Fibroblast of skin of abdomen (primary cell): ENCODE measurements at places on chromosomes 3 and 15.

GRCh38 chr3:18153571-18154173 is 271.5 kb downstream of the SATB1 start:
- peak; percentile 57 for DNase-seq

GRCh38 chr3:30492322-30493192 is 113.8 kb upstream of the TGFBR2 start:
- peak; percentile 73 for DNase-seq

- DNase-seq = no peak
Measured at GRCh38 chr3:71491154-71491752, 92.3 kb downstream of the FOXP1 start.

DNA sequence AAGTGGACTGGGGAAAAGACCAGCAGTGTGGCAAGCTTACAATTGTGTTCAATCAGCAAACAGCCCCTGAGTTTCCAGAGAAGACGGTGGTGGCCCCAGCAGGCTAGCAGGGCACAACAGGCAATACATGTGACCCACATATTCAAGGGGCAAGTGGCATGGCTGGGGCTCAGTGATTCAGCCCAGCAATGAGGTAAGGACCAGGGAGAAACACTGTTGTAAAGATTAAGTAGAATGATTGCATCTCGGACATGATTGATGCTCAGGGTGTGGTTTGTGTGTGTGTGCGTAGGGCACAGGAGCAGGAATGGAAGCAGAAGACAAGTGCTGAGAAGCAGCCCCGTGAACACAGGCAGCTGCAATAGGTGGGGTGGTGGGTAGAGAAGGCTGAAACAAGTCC is 37.9 kb downstream of the KLHL6 start:
- DNase-seq = no peak

GRCh38 chr3:70856414-70857162 is 544.1 kb upstream of the MDFIC2 start:
- peak; percentile 95 for DNase-seq

DNA sequence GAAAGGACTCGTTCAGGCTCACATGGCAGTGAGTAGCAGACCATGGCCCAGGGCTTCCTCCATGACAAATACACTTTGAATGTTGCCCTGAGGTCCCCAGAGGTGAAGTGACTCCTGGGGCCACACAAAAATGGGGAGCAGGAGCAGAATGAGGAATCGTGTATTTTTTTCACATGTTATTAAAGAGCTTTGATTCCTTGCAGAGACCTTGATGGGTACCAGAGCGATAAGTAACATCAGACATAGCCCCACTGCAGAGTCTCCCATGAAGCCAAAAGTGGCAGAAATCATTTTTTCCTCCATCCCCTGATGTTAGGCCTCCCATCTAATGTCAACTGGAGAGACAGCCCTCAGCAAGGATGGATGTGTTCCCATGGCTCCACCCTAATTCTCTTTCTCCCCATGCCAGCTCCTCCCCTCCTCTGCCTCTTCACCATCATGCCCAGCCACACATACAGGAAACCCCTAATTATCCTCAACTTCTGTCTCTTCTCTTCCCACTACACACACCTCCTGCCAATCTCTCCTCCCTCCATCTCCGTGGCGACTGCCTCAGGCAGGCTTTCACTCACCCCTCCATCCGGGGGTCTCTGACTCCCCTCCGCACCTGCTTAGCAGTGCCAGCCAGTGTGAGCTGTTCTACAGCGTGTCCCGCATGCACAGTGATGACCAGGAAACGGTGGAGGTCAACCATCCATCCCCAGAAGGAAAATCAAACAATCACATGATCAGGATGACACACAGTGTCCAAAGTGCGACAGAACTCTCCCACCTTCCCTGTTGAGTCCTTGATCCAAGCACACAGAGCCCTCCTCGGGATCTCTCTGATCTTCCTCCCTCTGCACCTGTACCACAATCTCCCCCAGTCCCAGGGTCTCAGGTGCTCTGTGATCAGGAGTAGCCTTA is 7.1 kb upstream of the SSUH2 start:
- no peak for DNase-seq

DNA sequence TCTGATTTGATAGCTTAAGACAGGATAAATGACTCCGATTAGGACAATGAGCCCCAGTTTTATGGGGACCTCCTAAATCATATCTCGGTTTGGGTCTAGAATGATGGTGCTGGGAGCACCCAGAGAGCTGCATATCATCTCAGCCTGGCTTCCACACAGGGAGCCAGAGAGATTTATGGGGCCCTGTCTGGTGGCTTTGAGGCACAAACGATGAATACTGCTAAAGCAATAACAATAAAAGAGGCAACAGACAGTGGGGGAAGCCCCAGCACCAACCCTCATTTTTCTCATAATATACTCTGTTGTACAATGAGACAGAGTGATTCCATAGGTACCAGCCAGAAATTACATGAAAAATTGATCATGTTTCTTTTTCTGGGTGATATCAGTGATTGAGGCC is 889.0 kb upstream of the CFAP20DC start:
- no peak for DNase-seq

DNA sequence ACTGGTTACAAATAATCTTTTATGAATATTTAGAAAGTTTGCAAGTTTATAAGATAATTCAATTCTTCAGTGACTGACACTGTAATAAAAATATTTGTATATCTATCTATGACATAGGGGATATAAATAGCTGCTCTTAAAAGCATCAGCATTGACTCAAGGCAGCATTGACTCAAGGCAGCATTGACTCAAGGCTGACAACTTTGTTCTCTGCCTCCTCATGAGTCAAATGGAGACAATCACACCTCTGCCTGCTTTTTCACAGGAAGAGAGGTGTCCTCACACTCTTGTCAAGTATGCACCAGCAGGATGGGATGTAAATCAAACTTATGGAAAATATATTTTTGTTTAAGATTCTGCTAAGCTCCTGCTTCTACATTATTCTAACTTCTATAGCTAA is 1173.1 kb downstream of the NSUN3 start:
- no peak for DNase-seq

DNA sequence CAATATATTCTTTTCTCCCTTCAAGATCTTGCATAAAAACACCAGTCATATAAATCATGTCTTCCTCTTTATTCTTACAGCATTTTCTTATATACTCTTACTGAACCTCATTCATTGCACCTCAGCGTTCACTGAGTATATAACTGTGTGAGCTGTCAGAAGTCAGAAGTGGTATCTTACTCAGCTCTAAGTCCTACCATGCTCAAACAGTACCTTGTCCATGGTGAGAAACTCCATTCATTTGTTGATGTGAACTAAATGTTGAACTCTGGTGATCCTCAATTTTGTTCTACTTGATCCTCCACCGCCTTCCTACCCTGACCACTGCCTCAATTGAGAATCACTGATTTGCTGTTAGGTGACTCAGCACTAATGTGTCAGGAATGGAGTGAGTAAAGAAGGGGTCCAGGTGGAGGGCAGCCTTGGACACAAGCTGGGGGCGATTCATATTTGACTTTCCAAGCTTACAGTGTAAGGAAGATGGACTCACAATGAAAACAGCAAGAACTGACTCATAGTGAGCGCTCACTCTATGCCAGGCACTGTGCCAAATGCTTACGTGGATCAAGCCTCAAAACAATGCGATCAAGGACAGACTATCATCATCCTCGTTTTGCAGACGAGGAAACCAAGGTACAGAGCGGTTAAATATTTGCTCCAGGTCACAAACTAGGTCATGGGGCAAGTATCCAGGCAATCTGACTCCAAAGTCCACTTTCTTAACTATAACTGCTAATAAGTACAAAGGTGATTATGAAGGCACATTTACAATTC is 13.5 kb upstream of the ZFYVE19 start:
- peak; percentile 87 for DNase-seq

- DNase-seq = peak; percentile 23
Measured at GRCh38 chr3:146218880-146219866, 31.7 kb downstream of the PLSCR4 start.

DNA sequence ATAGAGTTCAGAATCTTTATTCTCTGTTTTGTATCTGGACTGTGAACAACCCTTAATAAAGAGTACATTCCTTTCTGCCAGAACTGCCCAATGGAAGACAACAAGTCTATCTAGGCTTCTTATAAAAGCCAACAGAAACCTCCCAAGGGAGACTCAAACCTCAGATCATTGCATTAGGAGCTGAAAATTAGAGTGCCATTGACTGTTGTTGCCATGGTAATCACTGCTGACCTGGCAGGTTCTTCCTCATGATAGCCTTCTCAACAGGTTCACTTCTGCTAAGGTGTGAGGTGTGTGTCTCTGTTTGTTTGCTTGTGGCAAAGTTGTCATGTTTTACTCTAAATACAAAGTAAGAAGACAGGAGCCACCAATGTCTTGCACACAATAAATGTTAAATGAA is 79.2 kb downstream of the TMEM108 start:
- DNase-seq = no peak

DNA sequence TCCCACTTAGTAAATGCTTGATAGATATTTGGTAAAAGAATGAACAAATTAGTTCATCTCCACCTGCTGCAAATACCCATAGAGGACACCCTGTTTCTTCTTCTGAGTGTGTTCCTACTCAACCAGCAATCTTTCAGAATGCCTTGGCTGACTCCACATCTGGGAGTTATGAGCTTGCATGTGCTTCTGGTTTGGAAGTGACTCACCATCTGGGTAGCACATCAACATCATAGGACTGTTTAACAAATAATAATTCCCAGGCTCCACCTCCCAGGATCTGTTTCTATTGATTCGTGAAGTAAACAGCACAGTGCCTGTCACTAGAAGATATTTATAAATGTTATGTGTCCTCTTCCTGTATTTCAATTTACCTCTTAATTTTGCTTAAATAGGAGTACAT is 580.1 kb downstream of the ROBO2 start:
- peak; percentile 45 for DNase-seq

DNA sequence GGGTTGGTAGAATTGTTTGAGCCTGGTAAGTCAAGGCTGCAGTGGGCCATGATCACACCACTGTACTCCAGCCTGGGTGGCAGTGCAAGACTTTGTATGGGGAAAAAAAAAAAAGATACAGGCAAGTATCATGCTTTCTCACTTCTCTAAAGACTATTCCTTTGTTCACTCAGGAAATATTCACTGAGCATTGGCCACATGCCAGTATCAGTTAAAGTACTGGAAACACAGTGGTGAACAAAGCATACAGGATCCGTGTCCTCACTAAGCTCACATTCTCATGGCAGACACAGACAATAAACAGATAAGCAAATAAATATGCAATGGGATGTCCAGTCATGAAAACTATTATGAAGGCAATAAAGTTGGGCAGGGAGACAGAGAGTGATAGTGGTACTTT is 5.1 kb upstream of the MTHFS start:
- no peak for DNase-seq

- peak; percentile 65 for DNase-seq
Measured at GRCh38 chr3:33360136-33360825, 79.9 kb downstream of the UBP1 start.

- peak; percentile 5 for DNase-seq
Measured at GRCh38 chr3:102336130-102336529, 98.7 kb upstream of the ZPLD1 start.

DNA sequence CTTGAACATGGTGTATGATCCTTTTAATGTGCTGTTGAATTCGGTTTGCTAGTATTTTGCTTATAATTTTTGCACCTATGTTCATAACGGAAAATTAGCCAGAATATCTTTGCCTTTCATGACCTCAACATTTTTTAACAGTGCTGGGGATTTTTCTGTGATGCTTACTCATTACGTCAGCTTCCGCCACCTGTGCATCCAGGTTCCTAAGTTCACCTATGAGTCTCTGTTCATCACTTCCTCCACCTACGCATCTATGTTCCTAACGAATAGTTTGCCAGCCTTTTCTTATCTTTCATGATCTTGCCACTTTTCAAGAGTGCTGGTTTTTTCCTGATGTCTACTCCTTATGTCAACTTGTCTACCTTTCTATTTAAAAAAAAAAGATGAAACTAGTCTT is 16.5 kb downstream of the AADACL2 start:
- DNase-seq = no peak

DNA sequence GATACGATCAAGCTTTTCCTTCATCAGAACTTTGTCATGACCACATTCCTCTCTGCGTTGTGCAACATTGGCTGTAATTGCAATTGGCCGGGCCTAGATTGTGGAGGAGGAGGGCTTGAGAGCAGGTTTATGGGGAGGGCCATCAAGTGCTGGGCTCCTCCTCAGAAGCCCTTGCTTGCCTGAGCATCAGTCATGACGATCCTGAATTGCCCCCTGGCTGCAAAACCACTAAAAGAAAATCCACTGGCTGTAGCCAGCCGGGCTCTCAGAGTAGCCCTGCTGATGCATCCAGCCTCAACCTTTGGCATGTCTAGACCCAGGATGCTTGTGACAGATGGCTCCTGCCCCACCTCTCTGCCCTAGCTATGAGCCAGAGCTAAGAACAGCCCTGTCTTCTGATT is 13.4 kb upstream of the TRH start:
- no peak for DNase-seq

GRCh38 chr15:23648920-23649515 is 1.4 kb upstream of the MAGEL2 start:
- no peak for DNase-seq

DNA sequence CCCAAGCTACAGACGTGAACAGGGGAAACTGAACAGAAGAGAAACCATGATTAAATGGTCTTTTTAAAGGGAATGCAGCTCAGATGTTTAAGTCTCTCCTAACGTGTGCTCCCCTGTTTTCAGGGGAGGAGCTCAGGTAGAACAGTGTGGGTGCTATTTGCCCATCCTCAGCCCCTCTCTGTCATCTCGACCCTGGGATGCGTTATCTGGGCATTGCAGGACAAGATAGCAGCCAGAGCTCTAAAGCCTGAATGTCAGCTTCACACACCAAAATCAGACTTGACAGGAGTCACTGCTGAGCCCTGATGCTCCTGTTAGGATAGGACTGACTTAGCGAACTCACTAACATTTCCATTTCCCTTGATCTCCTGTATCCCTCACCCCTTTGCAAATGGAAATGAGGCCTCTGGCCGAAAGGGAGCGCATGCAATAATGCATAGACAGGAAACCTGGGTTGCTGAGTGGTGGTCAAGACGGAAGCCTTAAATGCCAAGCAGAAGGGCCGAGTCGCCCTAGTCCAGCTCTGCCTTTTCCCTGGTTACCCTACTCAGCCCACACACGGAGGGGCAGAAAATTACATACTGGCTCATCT is 234.9 kb upstream of the TPM1 start:
- no peak for DNase-seq

- no peak for DNase-seq
Measured at GRCh38 chr3:12399226-12399625, 85.1 kb upstream of the TSEN2 start.

GRCh38 chr3:108554229-108554628 is 35.0 kb downstream of the CIP2A start:
- no peak for DNase-seq

DNA sequence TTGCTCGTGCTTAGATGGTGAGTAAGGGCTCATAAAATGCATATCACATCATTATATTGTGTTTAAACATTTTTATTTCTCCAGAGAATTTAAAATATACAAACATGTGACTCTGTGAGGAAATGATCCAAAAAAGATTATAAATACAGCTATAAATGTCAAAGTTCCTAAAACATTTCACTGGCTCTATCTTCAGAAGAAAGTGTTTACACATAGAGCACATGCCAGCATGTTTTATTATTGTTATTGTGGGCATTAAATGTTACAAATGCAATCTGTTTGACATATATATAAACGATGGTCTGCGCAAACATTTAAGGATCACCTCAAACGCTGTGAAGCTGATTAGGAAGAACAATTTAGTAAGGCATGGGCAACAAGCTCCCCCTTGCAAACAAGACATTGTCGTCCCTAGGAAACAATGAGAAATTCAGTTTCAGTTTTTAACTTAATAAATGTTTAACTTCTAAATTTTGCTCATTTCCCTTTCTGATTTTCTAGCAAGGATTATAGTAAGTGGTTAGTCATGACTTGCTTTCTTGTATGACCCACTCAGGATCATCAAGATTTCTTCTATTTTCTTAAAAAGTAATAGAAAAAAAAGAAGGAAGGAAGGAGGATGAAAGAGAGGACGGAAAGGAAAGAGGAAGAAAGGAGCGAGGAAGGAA is 207.5 kb downstream of the SATB1 start:
- no peak for DNase-seq
